NCI-H510A (cell line): ENCODE measurements at places on chromosomes 16 and 17.

DNA sequence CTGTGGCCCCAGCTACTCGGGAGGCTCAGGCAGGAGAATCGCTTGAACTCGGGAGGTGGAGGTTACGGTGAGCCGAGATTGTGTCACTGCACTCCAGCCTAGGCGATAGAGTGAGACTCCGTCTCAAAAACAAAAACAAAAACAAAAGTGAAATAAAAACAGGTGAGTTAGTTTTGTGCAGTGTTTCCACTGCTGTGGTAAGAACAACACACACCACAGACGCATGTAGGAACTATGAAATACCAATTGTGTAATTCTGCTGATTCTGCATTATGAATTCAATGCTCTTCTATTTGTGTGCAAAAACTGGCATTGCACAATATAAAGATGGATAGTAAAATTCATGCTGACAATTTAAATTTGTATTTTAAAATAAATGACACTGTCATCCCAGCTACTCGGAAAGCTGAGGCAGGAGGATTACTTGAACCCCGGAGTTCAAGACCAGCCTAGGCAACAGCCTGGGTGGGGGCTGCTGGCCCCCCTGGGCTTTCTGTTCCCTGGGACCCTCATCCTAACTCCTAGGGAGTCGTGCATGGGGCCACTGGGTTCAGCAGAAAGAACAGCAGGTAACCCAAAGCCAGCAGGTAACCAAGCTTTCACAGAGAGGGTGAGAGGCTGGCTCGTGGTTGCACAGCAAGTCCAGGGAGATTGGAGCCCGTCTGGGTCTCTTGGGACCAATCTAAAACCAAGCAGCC lies 10.6 kb upstream of the RHBDF2 start:
- no peak for DNase-seq

DNA sequence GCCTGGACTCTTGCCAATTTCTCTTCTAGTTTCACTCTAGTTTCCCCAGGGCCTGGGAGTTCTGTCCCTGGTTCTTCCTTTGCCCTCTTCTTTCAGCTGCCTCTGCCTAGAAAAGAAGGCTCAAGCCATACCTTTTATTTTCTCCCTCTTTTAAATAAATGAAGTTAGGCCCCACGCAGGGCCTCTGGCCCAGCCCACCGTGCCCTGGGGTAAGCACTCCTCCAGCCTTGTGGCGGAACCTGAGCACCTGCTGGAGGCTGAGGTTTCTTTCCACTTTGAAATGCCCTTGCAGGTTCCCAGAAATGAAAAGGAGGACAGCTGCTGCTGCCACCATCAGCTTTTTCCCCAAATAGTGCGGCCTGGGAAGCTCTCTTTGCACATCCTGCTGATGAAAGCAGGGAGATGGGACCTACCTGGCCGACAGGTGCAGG lies 139.4 kb downstream of the CCDC182 start:
- peak; percentile 72 for DNase-seq

GRCh38 chr17:79461041-79461440 lies 149.8 kb downstream of the RBFOX3 start:
- no peak for DNase-seq

GRCh38 chr16:48435906-48436305 lies 50.7 kb upstream of the SIAH1 start:
- DNase-seq: no peak

GRCh38 chr16:9003322-9003721 lies 39.6 kb upstream of the USP7 start:
- DNase-seq: peak; percentile 53

DNA sequence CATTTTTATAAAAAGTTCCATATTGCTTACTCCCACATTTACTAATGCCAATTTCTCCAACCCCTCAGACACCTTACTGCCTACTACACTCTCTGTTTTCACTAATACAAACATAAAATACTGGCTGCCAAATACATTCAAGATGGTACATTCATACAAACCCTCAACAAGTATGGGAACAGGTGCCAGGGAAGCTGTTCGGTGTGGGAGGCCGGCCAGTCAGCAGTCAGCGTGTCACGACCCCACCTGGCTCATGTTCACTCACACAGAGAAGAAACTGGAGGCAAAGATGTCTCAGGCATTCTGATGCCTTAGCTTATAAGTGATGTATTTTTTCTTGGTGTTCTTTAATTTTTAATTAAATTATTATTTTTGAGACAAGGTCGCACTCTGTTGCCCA lies 42.4 kb upstream of the TRAP1 start:
- DNase-seq: no peak

GRCh38 chr16:72938795-72939164 lies 109.1 kb downstream of the ZFHX3 start:
- no peak for DNase-seq

DNA sequence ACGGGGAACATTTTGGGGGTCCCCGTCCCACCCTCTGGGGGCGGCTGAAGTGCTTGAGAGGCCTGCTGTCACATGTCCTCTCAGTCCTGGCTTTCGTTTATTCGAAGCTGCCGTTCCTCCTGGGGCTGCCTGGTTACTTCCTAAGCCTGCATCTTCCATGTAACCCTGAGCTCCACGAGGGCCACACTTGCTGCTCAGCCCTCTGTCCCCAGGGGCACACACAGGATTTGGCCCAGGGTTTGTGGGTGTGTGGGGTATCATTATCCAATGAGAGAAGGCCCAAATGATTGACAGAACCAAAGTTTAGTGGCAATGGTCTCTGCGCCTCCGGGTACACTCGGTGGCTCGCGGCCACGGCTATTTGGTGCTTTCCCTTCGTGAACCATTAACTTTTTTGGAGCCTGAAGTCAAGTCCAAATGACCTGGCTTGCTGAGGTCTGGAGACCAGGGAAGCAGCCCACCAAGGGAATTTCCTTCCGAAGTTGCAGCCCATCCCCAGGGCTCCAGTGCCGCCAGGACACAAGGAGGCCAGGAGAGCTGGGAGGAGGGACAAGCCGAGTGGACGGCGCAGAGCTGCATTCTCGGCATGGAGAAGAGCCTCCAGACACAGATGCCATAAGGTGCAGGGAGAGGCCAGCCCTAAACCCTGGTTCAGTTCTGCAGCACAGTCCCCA lies 131.4 kb upstream of the FOXF1 start:
- DNase-seq: no peak

- peak; percentile 88 for DNase-seq
Observed at GRCh38 chr17:31008374-31009041, 37.7 kb downstream of the RNF135 start.

GRCh38 chr16:68893710-68894705 lies 50.7 kb downstream of the TANGO6 start:
- no peak for DNase-seq
